ENCODE measurements at places on chromosomes 11 and 22.
A peak's percentile ranks its signal among the peaks of the same experiment; 100 is the strongest.

GRCh38 chr11:46616551-46617133 is 385 bp downstream of the HARBI1 start:
- DNase-seq: no peak

GRCh38 chr11:69286374-69287371 is 7.3 kb upstream of the MYEOV start:
- DNase-seq: no peak

- peak; percentile 21 for DNase-seq
These were observed 4.0 kb downstream of the GUCD1 start for GRCh38 chr22:24550902-24551435.

DNA sequence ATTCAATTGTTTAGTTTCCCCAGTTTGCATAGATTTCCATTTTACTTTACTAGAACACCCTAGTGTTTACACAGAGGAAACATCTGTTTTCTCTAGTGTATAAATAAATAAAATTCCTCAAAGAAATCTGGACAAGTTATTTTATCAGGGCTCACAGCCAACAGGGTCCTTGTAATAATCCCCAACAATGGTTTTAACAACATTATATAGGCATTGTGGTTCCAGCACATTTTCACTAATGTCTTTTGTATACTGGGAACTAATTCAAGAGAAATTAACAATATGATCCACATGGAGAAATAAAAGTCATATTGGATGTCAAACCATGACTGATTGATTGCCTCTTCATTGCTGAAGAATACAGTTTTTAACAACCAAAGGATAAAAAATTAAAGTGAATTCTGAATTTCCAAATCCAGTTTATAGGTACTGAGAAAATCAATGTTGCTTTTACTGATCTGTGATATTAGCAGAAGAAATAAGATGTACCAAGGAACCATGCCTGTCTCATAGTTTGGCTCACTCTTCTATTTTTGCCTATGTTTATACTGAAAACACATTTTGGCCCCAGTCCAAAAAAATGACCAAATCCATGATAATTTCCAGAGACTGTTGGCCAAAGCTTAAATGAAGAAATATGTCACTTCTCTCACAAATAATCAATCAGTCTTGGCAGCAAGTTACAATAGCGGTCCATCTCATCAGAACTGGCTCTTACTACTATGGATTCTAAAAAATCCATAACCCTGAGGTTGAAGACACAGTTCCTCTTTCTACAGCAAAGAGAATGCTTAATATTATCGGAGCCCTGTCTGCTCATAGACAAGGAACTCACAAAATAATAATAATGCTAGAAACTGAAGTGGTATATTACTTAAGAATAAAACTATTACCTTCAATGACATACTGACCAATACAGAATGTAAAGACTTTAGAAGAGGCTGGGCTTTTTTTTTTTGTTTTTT is 1.4 kb upstream of the MS4A13 start:
- DNase-seq: no peak

DNA sequence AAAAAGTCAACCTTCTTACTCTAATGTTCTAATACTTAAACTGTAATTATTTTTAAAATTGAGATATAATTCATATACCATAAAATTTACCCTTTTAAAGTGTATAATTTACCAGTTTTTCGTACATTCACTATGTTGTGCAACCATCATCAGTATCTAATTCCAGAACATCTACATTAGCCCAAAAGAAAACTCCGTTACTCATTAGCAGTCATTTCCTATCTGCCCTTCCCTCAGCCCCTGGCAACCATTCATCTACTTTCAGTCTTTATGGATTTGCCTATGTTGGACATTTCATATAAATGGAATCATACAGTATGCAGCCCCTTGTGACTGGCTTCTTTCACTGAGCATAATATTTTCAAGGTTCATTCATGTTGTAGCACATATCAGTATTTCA is 22.2 kb downstream of the SGSM3 start:
- no peak for DNase-seq

GRCh38 chr11:118106789-118107335 is 20.1 kb upstream of the SMIM35 start:
- no peak for DNase-seq

DNA sequence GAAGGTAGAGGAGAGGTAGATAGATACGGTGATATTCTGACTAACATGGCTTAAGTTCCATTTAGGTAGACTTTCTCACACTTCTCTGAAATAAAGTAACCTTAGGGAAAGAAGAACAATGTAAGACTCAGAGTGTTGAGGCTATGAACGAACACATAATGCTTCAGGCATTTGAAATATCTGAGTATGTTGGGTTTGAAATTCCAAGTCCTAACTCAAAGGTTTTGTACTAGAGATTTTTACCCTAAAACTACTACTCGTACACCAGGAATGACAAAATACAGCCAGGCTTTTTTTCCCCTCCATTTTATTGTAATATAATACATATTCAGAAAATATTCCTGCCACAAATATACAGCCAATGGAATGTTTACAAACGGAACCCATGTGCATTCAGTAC is 592.6 kb downstream of the ETS1 start:
- DNase-seq: no peak

- DNase-seq: no peak
These were observed 49.1 kb downstream of the ARRB1 start for GRCh38 chr11:75302371-75302770.

DNA sequence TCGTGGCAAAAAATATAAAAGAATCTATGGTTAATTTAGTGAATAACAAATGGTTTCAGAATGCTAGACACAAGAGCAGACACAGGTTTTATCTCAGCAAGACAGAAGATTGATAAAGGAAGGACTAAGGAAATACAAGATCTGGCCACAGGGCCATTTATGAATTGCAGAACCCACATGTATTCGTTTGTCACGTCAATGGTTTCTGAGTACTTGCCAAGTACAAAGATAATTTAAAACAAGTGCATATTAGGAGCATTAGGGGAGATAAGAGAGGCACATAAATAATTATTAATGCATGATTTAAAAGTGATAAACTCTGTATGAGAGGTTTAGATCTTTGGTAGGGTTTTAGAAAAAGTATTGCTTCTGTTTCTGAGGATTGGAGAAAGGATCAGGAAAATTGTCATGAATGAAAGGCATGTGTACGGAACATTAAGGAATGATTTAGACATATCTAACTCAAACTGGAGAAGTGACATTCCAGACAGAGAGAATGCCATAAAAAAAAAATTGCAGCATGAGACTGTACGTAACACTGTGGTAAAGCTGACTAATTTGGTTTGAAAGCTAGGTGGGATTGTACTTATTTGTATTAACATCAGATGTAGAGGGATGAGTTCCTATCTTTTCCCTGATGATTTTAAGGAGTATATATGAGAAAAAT is 727.1 kb downstream of the NELL1 start:
- no peak for DNase-seq

Data from KG1 (cell line).